ENCODE measurements at places on chromosomes 2 and 18. TPM values are rescaled to one million over a fixed set of nuclear protein-coding genes. Genes with fewer than 3 reads are reported as not detected.

The RRM2 gene
- 14.8 TPM for polyA plus RNA-seq

The SLC8A1 gene
- polyA plus RNA-seq = 0.26 TPM

The CDH20 gene
- polyA plus RNA-seq = 0.21 TPM

The UNC80 gene
- polyA plus RNA-seq = 0.02 TPM

The HRH4 gene
- not detected for polyA plus RNA-seq

The NRP2 gene
- polyA plus RNA-seq = 11.1 TPM

The DCC gene
- not detected for polyA plus RNA-seq

The TMEM37 gene
- 3.4 TPM for polyA plus RNA-seq

The TEX44 gene
- polyA plus RNA-seq = not detected

The ME2 gene
- 12.2 TPM for polyA plus RNA-seq

The ERFE gene
- polyA plus RNA-seq = 0.38 TPM

The GPBAR1 gene
- 0.29 TPM for polyA plus RNA-seq

The GAL3ST2 gene
- 0.02 TPM for polyA plus RNA-seq

The STARD6 gene
- polyA plus RNA-seq = not detected

The SERPINB12 gene
- polyA plus RNA-seq = 1.4 TPM

The FRZB gene
- polyA plus RNA-seq = 1.2 TPM

The ZAP70 gene
- 5.0 TPM for polyA plus RNA-seq

The CYRIA gene
- polyA plus RNA-seq = 1.0 TPM

The TUBB8B gene
- 0.82 TPM for polyA plus RNA-seq

The ZSWIM2 gene
- not detected for polyA plus RNA-seq

The B3GNT7 gene
- polyA plus RNA-seq = 1.6 TPM

The NOL4 gene
- polyA plus RNA-seq = not detected

The CAPN13 gene
- polyA plus RNA-seq = 0.41 TPM

The REG3A gene
- not detected for polyA plus RNA-seq

The BABAM2 gene
- 18.0 TPM for polyA plus RNA-seq

The MC4R gene
- polyA plus RNA-seq = not detected

The CFC1 gene
- not detected for polyA plus RNA-seq

The GALNT3 gene
- polyA plus RNA-seq = 25.7 TPM

The CGREF1 gene
- 3.4 TPM for polyA plus RNA-seq

The ADCYAP1 gene
- not detected for polyA plus RNA-seq

The PLGLB1 gene
- polyA plus RNA-seq = 4.5 TPM

The TMEM198 gene
- 1.6 TPM for polyA plus RNA-seq

The ACADL gene
- polyA plus RNA-seq = 0.57 TPM
